ENCODE measurements at places on chromosomes 11 and 22.

DNA sequence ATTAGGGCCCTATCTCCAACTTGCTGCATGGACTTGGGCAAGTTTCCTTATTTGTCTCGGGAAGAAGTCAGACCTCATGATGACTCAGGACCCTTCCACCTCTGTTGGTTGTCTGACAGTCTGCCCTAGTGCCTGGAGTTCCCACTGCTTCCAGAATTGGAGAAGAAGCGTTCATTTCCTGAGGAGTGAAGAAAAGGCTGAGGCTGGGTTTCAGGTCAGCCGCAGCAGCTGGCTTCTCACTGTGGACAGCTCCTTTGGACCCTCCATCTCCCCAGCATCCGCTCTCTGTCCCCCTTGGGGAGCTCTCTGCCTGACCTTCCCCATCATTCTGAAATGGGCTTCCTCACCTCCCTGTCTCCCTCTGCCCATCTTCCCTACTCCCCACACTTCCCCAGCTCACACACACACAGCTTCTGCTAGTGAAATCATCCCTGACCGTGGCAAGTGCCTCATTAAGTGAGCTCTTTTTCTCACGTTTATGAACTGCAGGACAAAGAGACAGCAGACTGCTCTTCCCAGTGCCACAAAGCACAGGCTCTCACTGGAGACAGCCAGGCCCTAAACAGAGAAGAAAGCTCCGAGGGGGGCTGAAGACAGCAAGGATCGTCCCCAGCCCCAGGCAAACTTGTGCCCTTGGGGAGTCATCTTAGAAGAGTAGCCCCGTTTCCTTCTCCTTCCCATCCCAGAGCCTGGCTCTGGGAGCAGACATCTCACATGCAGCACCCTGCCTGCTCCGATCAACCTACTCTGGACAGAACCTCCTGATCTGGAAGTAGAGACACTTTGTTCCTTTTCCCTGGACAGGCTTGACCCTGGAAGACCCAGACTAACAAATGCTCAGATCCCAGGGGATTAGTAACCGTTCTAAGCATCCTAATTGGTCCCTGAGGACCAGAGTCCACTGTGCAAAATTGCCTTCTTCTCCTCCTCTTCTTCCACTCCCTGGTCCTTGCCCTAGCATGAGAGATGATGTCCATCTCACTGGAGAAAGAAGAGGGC, 157.9 kb downstream of the FEZ1 start:
- DNase-seq = no peak

GRCh38 chr11:46456269-46457001, 64.9 kb upstream of the CHRM4 start:
- no peak for DNase-seq

- DNase-seq = no peak
These were observed 5.4 kb upstream of the MMP8 start for GRCh38 chr11:102729849-102730815.

DNA sequence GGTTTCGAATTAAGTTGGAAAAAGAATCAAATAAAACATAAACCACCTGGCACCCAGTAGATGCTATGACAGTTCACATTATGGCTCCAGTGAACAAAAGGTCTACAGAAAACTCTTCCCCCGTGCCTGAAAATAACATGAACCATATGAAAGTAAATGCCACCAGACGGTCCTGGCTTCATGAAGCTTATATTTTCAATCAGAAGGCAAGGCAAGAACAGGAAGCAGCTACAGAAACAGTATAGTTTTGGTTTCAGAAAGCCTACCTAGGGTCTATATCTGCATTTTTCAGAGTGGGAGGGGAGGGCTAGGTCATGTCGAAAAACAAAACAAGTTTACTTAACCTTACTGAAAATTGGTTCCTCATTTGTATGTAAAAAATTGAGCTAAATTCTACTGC, 9.8 kb downstream of the RAB30 start:
- no peak for DNase-seq

GRCh38 chr22:45776313-45776585, 104.6 kb downstream of the ATXN10 start:
- DNase-seq = no peak

- DNase-seq = no peak
These were observed 14.4 kb upstream of the OOSP1 start for GRCh38 chr11:59923813-59924212.

GRCh38 chr22:46598737-46599424, 21.3 kb upstream of the GRAMD4 start:
- no peak for DNase-seq

- DNase-seq = no peak
These were observed 138.1 kb downstream of the MAML2 start for GRCh38 chr11:96204721-96205459.

- no peak for DNase-seq
These were observed 86.4 kb downstream of the DLG2 start for GRCh38 chr11:85540635-85541205.

DNA sequence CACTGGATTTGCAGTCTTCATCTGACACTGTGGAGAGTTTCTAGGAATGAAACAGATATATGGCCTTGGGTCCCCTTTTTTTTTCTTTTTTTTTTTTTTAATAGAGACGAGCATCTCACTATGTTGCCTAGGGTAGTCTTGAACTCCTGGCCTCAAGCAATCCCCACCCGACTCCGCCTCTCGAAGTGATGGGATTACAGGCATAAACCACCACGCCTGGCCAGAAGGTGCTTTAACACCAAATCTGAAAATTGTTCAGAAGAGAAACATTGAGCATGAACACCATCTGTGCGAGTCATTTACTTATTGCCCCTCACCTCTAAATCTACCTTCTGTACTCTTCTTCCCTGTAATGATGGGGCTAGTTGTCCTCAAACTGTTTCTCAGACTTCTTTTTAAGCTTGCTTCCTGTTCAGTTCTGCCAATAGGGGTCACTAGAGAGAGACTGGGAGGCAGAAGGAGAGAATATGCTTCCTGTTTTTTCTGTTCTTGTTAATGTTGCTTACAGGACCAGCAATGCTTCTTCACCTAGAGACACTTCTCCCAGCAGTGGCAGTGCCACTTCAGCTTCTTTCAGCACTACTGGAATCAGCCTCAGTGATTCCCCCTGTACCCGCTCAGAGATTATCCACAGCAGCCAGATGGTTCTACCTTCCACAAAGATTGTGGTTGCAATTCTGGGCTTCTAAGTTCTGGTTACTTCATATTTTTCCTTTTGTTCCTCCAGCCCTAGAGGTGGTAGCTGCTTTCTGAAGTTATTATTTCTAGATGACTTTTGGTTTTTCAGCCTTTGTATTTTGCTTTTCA, 20.8 kb upstream of the ZBED5 start:
- no peak for DNase-seq

GRCh38 chr11:36288442-36289225, 590 bp downstream of the COMMD9 start:
- no peak for DNase-seq

DNA sequence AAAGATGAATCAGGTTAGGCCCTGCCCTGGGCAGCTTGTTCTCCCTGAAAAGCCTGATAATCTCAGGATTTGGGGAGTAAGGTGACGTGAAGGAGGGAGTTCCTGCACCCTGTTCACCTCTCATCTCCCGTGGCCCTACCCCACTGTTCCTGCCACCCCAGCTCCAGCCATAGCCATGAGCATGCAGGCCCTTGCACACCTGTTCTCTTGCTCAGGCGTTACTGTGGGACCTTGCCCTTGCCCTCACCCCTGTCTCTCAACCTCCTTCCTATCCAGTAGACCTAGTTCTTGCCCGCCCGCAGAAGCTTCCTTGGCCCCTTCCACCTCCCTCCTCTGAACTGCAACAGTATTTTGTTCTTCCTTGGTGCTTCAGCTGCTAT, 15.0 kb downstream of the TSKU start:
- no peak for DNase-seq

GRCh38 chr11:120173807-120174206, 35.9 kb upstream of the TRIM29 start:
- DNase-seq = no peak

GRCh38 chr11:62921201-62921572, at the start of gene CHRM1:
CHRM1 (minus strand) TSS chr11:62921363; CDS start chr11:62911100, 10,263 bp downstream.
- DNase-seq = no peak

GRCh38 chr22:23098718-23099530, 28.6 kb downstream of the GNAZ start:
- DNase-seq = no peak

DNA sequence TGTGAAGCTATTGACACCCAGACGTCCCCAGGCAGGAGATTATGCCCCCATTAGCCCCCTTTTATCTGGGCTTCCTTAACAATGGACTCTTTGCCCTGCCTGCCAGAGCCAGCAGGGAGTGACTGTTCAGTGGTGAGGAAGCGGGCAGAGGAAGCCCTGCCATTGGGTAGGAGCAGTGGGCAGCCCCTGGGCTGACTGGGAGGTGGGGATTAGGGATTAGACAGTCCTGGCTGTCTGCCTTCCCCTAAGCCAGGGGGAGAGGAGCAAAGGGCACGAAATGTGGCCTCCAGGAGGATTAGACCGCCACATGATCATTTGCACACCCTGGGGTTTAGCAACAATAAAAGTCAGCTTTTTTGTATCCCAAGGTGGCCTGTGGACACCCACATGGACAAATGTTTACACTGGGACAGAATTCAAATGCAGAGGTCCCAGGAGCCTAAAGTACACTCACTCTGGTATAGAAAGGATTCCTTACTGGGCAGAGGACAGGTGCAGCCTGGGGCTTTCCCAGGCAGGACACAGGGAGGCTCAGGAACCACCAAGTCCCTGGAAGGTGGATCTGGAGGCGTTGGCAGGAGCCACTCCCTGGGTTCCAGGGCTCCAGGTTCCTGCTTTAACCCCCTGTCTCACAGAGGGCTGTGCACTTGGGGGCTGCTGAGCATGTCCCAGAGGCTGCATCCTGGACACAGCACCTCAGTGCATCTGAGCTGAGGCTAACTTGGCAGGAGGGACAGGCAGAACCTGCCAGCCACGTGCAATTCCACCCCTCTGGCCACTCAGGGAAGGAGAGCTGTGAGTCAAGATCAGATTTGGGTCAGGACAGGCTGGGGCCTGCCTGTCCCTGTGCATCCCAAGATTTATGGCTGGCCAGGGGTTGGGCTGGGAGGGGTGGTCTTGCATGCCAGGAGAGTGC, 2.1 kb downstream of the PNPLA3 start:
- no peak for DNase-seq

GRCh38 chr11:79045800-79046304, 395.0 kb downstream of the TENM4 start:
- no peak for DNase-seq

DNA sequence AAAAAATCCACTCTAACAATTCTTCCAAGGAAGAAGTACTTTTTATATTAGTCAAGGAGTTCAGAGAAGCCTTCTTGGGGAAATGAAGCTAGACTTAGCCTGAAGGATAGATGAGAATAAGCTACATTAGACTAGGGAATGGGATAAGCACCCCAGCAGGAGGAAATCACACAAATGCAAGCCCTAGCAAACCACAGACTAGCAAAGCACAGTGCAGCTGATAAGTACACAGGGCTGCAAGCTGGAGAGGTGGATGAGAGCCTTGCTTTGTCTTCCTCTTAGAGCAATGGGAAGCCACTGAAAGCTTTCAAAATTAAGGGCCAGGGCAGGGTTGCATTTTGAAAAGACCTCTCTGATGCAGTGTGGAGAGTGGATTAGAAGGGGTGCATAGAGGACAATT, 946.2 kb downstream of the LRRC4C start:
- DNase-seq = no peak

DNA sequence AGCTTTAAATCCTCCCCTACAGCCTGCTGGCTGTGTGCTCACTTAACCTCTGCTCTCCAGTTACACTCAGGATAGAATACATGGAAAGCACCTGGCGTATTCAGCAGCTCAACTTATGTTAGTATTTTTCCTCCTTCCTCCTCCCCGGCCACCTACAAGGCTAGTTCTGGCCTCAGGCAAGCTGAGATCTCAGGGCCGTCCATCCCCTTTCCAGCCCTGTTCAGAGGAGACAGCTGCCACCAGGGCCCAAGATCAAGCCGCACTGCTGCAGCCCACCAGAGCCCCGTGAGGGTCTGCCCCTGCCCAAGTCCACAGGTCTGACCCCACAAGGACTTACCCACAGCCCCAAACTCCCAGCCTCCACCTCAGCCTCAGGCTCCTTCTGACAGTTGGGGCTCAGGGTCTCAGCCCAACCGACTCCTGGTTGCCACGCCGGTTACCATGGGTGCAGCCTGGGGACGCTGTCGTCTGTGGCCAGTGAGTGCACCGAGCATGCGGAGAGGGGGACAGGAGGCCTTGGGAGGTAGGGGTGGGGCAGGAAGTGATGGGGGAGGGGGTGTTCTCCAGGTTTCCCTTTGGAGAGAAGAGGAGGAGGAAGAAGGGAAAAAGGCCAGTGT, at the start of gene C11orf16:
Gene C11orf16 (minus strand): TSS at position 384 of the 617 bp plus-strand sequence. CDS start 639 bp downstream, outside the sequence.
- DNase-seq = no peak

DNA sequence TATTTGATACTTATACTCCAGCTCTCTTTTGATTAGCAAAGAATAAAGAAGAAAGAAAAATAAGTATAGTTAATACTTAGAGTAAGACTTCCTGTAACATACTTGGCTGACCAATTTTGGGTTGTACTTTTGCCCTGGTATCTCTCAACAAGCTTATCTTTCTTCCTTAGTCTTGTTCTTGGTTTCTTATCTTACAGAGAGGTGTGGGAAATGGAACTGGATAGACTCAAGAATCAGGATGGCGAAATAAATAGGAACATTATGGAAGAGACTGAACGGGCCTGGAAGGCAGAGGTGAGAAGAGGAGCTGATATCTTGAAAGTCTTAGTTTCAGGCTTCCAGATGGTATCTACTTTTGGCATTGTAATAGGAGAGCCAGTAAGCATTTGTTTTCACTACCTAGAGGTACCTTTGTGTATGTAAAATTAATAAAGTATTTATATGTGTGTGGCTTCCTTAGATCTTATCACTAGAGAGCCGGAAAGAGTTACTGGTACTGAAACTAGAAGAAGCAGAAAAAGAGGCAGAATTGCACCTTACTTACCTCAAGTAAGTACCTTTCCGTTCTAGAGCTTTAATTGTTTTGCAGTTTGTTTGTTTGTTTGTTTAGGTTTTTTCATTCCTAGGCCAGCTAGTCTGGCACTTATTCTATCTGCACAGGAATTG, 11.3 kb upstream of the BACE1-AS start:
- no peak for DNase-seq

DNA sequence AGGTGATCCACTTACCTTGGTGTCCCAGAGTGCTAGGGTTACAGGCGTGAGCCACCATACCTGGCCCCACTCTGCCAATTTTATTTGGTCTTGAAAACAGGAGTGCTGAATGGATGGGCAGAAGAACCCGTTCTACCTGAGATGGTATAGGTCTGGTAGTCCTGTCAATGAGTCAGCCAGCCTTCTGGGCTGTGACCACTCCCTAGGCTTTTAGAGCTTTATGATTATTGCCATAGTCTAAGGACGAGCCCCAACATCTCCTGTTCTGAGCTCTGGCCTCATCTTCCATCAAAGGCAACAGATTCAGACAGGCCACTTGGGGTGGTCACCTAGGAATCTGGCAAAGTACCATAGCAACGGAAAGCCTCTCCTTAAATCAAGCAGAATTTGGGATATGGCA, 11.5 kb downstream of the ZDHHC5 start:
- no peak for DNase-seq
